ENCODE measurements at places on chromosomes 1 and 21.

DNA sequence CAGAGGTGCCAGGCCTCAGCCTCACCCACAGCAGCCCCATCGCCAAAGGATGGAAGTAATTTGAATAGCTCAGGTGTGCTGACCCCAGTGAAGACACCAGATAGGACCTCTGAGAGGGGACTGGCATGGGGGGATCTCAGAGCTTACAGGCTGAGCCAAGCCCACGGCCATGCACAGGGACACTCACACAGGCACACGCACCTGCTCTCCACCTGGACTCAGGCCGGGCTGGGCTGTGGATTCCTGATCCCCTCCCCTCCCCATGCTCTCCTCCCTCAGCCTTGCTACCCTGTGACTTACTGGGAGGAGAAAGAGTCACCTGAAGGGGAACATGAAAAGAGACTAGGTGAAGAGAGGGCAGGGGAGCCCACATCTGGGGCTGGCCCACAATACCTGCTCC lies 15.0 kb downstream of the NPR1 start:
- no peak for DNase-seq

DNA sequence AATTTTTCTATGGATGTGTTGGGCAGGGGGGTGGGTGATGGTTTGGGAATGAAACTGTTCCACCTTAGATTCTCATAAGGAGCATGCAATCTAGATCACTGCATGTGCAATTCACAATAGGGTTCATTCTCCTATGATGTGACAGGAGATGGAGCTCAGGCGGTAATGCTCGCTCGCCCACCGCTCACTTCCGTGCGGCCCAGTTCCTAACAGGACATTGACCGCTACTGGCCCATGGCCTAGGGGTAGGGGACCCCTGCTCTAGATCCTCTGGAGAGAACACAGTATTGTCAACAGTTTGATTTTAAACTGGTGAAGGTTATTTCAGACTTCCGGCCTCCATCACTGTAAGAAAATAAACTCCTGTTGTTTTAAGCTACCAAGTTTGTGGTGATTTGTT lies 55.0 kb upstream of the USH2A start:
- no peak for DNase-seq

- DNase-seq = no peak
These were observed 128.5 kb upstream of the POU3F1 start for GRCh38 chr1:38175121-38175520.

DNA sequence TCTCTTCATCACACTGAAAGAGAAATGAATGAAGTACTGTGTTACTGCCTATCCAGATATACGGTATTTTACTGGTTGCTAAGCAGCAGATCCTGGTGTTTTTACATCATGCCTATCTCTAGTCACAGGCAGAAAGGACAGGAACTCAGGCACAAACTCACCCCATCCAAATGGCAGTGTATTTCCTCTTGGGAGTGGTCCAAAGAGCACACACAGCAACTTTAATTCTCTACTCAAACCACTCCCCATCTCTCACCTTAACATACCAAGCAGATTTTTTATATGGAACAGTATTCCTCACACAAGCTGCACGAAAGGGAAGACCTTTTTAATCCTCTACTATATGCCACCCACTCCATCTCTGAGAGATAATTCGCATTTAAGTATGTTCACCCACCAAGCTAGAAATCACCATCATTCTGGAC lies 27.3 kb downstream of the EIF4G3 start:
- no peak for DNase-seq

Measured in NCI-H510A (cell line).